Activated T-helper 2 cell treated with anti-CD3 and anti-CD28 coated beads, Interferon-gamma antibody, Interleukin-2, Interleukin-4, amounts not matched to agents 10 μg/mL and 5 μg/mL and 100 μg/mL, durations not matched to agents 14 hours and 24 hours and 36 hours (primary cell): ENCODE measurements at places on chromosomes 6 and 20.

GRCh38 chr6:146587459-146587858 is 11.3 kb upstream of the ADGB start:
- no peak overlapping the region for H3K4me3 ChIP-seq
- H3K27me3 ChIP-seq: no peaks in the 10 kb centered on the region
- H3K4me1 ChIP-seq: no peaks in the 10 kb centered on the region
- H3K27ac ChIP-seq: no peak overlapping the region
- no peaks in the 10 kb centered on the region for H3K36me3 ChIP-seq
- DNase-seq: no peak

- no peak overlapping the region for H3K4me3 ChIP-seq
- H3K4me1 ChIP-seq: peaks cover 25% of the 10 kb centered on the region
- peaks cover under 1% of the 10 kb centered on the region for H3K27me3 ChIP-seq
- peaks cover 39% of the 10 kb centered on the region for H3K36me3 ChIP-seq
Measured at GRCh38 chr6:83862776-83863471, 3.4 kb downstream of the CYB5R4 start.

DNA sequence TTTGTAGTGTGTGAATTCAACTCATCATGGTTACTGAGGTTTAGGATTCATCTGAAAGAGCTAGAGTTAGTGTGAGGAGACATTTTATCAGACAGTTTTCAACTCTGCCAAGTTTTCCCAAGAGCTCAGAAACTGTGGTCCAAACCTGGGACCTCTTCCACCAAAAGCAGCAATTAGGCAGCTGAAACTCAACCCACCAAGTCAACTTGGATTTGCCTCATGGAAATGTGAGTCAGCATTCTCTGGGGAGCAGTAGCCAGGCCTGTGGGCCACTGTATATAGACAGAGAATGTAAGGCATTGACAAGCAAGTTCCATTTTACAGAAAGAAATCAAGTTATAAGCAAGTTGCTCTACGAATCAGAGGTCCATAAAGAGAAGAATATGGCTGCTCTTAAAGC is 178.8 kb upstream of the HDDC2 start:
- no peaks in the 10 kb centered on the region for H3K27me3 ChIP-seq
- H3K4me3 ChIP-seq: no peak overlapping the region
- no peak for DNase-seq

DNA sequence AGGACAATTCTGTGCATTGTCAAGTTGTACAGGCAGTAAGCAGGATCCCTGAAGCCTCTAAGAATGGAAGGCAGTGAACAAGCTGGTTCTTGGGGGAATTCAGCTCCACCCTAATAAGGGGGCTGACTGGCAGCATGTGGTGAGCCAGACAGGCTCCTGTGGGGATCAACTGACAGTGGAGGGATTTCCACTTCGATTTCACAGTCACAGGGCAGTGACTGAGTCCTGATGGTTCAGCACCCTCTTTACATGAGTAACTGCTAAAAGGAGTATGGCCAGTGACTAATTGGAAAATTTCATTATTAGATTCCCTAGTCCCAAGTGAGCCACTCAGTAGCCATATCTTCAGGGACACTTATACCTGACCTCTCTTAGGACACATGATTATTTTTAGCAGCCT is 78.4 kb downstream of the NDUFAF5 start:
- H3K4me1 ChIP-seq: no peaks in the 10 kb centered on the region
- H3K27me3 ChIP-seq: no peaks in the 10 kb centered on the region
- DNase-seq: no peak
- no peak overlapping the region for H3K4me3 ChIP-seq
- H3K36me3 ChIP-seq: no peaks in the 10 kb centered on the region
